ENCODE measurements at places on chromosomes 7 and 10. TPM values are rescaled to one million over a fixed set of nuclear protein-coding genes. Genes with fewer than 3 reads are reported as not detected.

Gene GRID2IP
- 1.4 TPM for total RNA-seq

Gene CPA4
- total RNA-seq, result 4.1 TPM

- no peak for DNase-seq
- no peak overlapping the region for H3K4me3 ChIP-seq
- H3K27me3 ChIP-seq, result peaks cover 35% of the 10 kb centered on the region
- H3K36me3 ChIP-seq, result no peaks in the 10 kb centered on the region
- no peaks in the 10 kb centered on the region for H3K4me1 ChIP-seq
- H3K27ac ChIP-seq, result no peak overlapping the region
Observed at GRCh38 chr7:157612664-157613561, 276.1 kb downstream of the DNAJB6 start.

GRCh38 chr7:89623018-89623672 is 531.1 kb upstream of the STEAP1 start:
- H3K27me3 ChIP-seq, result peaks cover 31% of the 10 kb centered on the region
- H3K36me3 ChIP-seq, result no peaks in the 10 kb centered on the region
- DNase-seq, result no peak
- no peak overlapping the region for H3K27ac ChIP-seq

DNA sequence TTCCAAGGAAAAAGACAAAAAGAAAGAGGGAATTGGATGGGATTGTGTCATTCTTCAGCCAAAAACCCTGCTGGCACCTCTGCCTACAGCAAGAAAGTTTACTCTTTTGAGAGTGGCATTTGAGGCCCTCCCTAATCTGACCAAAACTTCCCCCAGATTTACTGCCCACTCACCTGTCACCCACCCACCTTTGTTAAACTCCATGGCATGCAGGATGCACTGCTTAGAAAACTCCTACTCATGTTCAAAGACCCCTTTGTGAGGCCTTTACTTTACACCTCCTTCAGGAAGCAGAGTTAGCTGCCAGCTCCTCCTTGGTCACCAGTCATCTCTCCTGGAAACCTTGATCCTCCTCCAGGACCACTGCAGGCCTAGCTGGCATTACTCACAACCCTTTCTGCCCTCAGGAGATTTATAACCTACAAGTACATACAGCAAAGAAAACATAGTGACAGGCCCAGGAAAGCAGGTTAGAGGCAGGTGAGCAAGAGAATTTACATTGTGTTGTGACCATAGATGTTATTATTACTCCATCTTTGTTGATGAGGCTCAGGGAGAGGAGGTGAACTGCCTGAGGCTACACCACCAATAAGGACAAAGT is 10.3 kb upstream of the PLAC9 start:
- no peaks in the 10 kb centered on the region for H3K4me1 ChIP-seq
- H3K27ac ChIP-seq, result no peak overlapping the region
- no peak for DNase-seq
- H3K36me3 ChIP-seq, result no peaks in the 10 kb centered on the region
- no peak overlapping the region for H3K4me3 ChIP-seq

- H3K27ac ChIP-seq, result peak overlapping the region; percentile 59
- H3K4me3 ChIP-seq, result no peak overlapping the region
- H3K27me3 ChIP-seq, result no peaks in the 10 kb centered on the region
- no peak for DNase-seq
Observed at GRCh38 chr10:116688241-116688711, 54.1 kb downstream of the HSPA12A start.

- no peak overlapping the region for H3K27ac ChIP-seq
- DNase-seq, result no peak
- no peak overlapping the region for H3K4me3 ChIP-seq
- H3K4me1 ChIP-seq, result peaks cover 28% of the 10 kb centered on the region
- H3K27me3 ChIP-seq, result no peaks in the 10 kb centered on the region
Observed at GRCh38 chr10:35341521-35341920, 5.2 kb downstream of the CCNY start.

- H3K36me3 ChIP-seq, result peaks cover 3% of the 10 kb centered on the region
- peaks cover 13% of the 10 kb centered on the region for H3K4me1 ChIP-seq
- no peak overlapping the region for H3K4me3 ChIP-seq
- H3K27me3 ChIP-seq, result peaks cover 18% of the 10 kb centered on the region
- DNase-seq, result no peak
- no peak overlapping the region for H3K27ac ChIP-seq
Observed at GRCh38 chr10:103805781-103806180, 49.6 kb downstream of the SH3PXD2A start.

DNA sequence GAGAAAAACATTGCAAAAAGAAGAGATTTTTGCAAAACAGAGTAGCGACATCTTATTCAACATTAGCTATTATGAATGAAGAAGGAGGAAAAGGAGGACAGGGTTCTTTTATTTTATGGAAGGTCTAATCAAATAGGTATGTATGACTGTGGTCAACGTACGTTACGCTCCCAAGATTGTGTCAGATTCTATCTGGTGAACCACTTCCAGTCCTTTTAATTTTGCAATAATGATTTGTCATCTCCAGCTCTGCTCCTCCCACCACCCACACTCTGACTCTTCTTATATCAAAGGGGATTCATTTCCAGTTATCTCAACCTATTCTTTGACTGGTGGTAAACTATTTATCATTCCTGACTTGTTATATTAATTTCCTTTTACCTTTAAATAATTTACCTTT is 259.9 kb downstream of the CACNA2D1 start:
- H3K4me3 ChIP-seq, result no peak overlapping the region
- H3K27me3 ChIP-seq, result no peaks in the 10 kb centered on the region
- no peak overlapping the region for H3K27ac ChIP-seq
- no peak for DNase-seq
